ENCODE measurements at places on chromosomes 13 and 19.

DNA sequence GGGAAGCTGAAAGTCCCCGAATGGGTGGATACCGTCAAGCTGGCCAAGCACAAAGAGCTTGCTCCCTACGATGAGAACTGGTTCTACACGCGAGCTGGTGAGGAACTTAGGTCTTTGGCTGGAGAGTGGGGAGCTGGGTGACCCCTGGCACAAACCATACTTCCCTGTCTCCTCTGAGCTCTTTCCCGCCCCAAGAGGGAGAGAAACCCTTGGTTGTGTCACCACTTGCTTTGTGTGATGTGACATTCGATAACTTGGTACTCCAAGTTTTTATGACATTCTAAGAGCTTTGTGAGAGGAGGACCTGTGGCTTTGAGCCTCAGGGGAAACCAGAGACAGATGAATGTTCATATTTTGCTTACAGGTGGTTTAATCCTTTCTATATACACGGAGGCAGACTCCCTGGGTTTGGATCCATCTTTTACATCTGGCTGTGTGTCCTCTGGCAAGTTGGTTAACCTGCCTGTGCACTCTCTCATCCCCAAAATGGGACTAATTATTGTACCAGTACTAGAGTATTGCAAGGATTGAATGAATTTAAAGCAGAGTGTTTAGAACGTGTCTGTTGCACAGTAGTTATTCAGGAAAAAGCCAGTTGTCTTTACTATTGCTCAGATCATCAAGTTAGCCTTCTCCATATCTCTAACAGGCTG lies 1.2 kb downstream of the RPS19 start:
- no peak for DNase-seq

- DNase-seq, result no peak
These were observed 26.8 kb upstream of the GPC6 start for GRCh38 chr13:93199856-93200255.

DNA sequence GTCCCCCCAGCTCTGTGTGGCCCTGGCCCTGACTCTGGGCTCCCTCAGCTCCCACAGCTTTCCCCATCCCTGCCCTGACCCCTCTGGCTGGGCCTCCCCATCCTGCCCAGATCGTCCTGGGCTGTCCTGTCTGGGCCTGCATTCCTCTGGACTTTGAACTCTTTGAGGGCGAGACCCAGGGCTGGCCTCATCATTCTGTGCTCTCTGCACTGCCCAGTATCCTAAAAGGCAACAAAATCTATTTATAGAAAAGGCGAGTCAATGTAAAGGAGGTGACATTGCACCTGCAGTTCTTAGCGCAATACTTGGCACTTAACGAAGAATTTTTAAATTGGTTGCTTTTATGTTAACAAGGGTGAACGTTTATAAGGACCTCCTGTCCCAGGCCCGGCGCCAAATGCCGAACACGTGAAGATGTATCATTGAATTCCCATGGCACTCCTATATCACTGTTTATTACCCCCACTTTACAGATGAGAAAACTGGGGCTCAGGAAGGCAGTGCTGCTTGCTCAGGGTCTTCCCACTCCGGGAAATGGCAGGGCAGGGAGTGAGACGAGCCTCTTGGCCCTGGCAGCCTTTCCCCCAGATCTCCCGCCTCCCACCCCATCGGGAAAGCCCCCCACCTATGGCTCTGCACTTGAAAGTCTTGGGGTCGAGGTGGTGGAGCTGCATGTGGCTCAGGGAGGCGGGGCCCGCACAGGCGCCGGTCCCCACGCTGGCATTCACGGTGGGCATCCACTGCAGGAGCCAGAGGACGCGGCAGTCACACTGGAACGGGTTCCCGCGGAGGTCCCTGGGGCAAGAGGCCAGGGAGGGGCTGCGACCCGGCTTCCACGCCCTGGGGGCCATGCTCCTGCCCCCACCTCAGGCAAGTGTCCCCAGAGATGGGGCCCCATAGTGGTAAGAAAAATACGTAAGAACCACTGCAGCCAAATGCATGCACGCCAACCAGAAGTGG lies 3.8 kb downstream of the LGI4 start:
- no peak for DNase-seq

- DNase-seq, result no peak
These were observed 38.9 kb downstream of the DNM2 start for GRCh38 chr19:10756791-10757190.

- DNase-seq, result no peak
These were observed 436.4 kb downstream of the SLITRK5 start for GRCh38 chr13:88107570-88107969.

- no peak for DNase-seq
These were observed 15.5 kb upstream of the DCLK1 start for GRCh38 chr13:36146511-36147269.

GRCh38 chr19:46040952-46041500 lies at the start of gene IGFL4:
Gene IGFL4, minus strand, starts transcription at chr19:46041002. Its CDS starts 40 bp downstream, at chr19:46040962.
- DNase-seq, result no peak

DNA sequence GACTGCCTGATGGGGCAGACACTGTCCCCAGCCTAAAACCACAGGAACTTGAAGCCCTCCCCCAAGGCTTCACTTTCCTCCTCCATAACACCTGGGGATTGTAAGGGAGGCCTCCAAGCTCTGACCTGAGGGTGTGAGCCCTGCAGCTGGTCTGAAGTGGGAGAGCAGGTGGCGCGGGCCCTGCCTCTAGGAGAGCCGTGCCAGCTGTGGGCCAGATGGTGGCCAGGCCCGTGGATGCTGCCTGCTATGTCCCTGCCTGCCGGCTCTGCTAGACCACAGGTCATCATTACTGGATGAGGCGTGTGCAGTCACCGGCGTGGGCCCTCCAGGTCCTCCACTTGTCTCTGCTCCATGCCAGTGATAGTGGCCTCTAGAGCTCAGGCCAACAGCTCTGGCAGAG lies 3.5 kb upstream of the KLHL26 start:
- DNase-seq, result no peak

DNA sequence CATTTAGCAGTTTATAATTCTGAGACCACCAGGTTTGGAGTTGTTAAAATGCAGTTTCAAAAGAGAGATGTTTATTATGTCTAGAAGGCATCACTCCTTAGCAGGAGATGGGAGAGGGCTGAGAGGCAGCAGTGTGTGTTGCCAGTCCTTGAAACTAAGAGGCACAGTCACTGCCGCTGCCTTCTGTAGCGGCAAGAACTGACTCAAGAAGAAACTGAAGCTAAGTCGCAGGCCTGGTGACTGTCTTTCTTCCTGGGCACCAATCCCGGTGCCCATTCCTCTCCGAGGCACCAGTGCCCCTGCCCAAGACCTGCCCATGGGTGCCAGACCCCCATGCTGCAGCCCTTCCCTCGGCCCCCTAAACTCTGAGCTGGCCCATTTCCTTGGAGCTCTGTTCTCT lies 20.1 kb downstream of the N4BP2L1 start:
- DNase-seq, result no peak

- DNase-seq, result no peak
These were observed 187.0 kb upstream of the KL start for GRCh38 chr13:32829269-32829668.

- no peak for DNase-seq
These were observed 118.2 kb upstream of the EDNRB start for GRCh38 chr13:78036841-78037240.

DNA sequence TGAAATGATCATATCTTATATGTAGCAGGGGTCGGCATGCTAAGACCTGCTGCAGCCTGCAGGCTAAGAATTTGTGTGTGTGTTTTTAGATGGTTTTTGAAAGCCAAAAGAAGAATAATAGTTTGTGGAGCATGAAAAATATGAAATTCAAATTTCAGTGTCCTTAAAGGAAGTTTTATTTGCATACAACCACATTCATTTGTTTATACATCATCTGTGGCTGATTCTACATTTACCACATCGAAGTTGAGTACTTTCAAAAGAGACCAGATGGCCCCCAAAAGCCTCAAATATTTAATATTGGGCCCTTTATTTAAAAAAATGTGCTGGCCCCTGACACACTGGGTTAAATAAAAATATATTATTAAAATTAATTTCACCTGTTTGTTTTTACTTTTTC lies 1.3 kb downstream of the HAS1 start:
- DNase-seq, result no peak

- DNase-seq, result no peak
These were observed 839 bp upstream of the CKAP2 start for GRCh38 chr13:52454459-52454819.

DNA sequence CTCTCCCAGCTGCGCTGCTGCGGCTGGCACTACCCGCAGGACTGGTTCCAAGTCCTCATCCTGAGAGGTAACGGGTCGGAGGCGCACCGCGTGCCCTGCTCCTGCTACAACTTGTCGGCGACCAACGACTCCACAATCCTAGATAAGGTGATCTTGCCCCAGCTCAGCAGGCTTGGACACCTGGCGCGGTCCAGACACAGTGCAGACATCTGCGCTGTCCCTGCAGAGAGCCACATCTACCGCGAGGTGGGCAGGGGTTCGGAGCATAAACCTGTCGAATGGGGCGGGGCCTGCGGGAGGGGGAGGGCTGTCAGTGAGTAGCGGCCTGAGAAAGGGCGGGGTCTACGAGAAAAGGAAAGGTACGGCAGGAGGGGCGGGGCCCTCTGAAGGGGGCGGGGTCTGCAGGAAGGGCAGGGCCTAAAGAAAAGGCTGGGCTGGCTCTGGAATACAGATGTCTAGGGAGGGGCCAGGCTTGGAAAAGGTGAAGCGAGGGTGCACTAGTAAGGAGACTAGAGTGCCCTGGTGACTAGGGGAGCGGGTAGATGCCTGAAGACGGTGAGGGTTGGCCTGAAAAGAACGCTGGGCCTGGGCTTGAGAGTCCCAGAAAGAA lies 3.6 kb downstream of the CD37 start:
- DNase-seq, result no peak

- DNase-seq, result no peak
These were observed 323.2 kb downstream of the OXGR1 start for GRCh38 chr13:96671073-96671472.

GRCh38 chr13:35990196-35990595 lies 141.0 kb downstream of the DCLK1 start:
- no peak for DNase-seq

DNA sequence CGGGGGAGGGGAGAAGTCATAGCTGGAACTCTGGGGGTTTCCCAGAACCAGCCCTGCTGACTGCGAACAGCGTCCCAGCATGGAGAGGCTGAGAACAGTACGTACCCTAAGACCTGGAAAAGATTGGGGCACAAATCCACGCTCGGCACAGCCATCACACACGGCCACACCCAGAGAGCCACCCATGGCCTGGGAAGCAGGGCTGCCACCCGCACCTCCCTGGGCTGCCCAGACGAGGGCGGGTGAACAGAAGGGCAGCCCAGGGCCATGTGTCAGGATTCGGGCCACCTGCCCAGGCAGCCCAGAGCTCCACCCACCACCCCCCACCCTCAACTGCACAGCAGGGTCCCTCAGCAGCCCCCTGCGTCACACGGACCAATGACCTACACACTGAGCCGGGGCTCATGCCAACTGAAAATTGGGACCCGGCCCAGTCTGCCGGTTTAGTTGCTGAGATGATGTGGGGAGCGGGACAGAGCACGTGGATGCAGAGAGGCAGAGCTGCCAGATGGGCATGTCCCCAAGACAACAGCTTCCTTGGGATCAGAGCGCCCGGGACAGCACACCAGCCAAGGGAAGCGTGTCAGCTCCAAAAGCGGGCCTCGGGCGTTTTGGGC lies 8.5 kb downstream of the UBXN6 start:
- no peak for DNase-seq

- no peak for DNase-seq
These were observed 16.4 kb upstream of the IGFL1 start for GRCh38 chr19:46213156-46213555.

GRCh38 chr13:41241626-41242025 lies 21.8 kb downstream of the MTRF1 start:
- no peak for DNase-seq

DNA sequence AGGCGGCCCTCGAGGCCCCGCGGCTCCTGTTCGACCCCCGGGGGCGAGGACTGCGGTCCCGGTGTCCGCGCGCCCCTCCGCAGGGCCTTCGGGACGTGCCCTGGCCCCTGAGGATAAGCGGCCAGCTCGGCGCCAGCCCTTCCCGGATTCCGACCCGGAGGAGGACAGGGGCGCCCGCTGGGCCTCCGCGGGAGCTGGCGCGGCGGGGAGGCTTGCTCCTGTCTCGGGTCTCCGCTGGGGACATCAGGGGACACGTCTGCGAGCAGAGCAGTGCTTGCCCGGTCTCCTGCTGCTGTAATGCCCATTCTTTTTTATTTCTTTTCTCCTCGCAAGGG lies 829 bp downstream of the B3GLCT start:
- DNase-seq, result no peak

DNA sequence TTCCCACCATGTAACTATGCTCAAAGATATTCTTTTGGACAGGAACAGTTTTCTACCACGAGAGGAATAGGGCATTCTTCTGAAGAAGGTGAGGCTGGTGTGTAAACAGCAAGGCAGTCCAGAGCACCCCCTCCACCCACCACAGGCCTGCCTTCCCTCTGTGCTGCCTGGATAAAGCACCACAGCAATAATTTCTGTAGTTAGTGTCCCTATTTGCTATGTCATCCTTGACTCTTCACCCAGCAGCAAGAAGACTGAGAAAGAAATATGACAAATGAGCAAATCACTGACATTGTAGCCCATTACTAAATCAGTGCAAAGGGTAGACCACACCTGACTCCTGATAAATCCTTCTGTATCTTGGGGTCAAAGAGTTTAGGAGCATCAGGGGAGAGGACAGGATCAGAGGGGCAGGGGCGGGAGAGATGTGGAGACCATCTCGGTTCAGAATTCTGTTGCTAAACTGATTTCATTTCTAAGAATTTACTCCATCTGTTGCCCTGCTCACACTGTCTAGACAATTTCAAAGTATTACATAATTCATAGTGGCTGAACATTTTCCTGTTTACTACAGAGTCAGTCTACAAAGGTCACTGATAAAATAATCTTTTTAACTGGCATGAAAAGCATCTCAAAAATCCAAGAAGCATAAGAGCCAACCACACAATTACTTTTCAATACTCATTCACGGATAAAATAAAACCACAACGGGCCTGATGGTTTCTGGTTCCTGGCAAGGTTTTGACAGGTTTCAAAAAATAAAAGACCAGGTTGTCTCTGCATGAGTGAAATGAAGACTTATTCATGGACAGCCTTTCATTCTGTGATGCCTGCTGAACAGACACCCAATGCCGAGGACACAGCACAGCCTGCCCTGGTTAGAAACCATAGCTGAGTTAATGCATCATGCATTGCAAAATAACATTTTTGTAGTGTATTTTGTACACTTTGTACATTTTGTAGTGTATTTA lies 88.4 kb upstream of the IRS2 start:
- no peak for DNase-seq

Data from T-helper 2 cell (primary cell).